ENCODE measurements at places on chromosomes 4 and X. TPM values are rescaled to one million over a fixed set of nuclear protein-coding genes. Genes with fewer than 3 reads are reported as not detected.

DNA sequence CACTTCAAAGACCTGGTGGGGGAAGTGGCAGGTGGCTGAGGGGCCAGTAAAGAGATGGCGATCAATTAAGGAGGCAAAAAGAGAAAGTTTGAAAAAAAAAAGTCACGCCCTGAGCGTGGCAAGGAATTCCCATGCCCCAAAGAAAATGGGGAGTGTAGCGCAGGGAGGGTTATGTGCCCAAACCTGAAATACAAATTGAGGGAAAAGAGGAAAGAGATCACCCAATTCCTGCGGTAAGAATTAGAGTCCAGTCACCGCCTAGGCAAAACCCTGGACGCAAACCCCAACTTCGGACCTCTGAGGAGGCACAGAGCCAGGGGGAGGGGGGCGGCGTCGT lies 595 bp downstream of the ENOX2 start:
- DNase-seq: no peak

DNA sequence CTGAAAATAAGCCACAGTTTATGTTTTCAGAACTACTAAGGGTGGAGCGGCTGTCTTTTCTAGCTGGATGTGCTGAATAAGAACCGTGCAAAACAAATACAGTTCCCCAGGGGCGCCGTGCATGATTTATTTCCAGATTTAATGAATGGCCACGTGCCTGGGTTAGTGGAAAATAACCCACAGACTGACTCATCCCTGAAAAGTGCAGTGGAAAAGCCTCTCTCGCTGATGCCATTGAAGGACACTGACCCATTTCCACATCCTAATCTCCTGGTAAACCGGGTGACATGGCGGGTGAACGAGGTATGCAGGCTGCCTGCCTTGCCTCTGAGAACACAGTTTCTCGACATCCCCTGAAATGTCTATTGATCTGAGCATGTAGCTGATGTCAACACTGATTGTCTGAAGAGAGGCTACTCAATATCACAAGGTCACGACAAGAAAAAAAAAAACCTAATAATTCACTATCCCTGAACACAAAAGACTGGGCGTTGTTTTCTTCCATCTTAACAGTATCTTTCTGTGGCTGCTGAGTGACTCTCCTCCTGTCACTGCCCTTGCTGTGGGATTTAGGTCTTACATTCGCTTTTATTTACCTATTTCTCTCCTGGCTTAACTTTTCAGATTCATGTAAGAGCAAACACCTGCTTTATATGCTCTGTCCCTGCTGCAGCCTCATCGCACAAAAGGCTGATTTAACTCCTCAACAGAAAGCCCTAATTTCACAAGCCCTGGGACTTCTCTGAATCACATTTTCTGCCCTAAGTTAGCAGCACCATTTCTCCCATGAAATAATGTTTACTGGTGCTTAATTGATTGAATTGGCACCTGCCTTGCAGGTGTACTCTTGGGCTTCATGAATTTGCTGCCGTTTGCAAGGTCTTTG lies 76.9 kb upstream of the SCOC start:
- no peak for DNase-seq

The AMBN gene
- total RNA-seq: not detected

The HS3ST1 gene
- total RNA-seq: 1.6 TPM
